ENCODE measurements at places on chromosomes 7 and 10. TPM values are rescaled to one million over a fixed set of nuclear protein-coding genes. Genes with fewer than 3 reads are reported as not detected.
A peak's percentile ranks its signal among the peaks of the same experiment; 100 is the strongest.

GRCh38 chr10:128125416-128125943, 743 bp downstream of the MKI67 start:
- DNase-seq: peak; percentile 51

GRCh38 chr7:157548691-157549303, 212.0 kb downstream of the DNAJB6 start:
- DNase-seq: peak; percentile 13

DNA sequence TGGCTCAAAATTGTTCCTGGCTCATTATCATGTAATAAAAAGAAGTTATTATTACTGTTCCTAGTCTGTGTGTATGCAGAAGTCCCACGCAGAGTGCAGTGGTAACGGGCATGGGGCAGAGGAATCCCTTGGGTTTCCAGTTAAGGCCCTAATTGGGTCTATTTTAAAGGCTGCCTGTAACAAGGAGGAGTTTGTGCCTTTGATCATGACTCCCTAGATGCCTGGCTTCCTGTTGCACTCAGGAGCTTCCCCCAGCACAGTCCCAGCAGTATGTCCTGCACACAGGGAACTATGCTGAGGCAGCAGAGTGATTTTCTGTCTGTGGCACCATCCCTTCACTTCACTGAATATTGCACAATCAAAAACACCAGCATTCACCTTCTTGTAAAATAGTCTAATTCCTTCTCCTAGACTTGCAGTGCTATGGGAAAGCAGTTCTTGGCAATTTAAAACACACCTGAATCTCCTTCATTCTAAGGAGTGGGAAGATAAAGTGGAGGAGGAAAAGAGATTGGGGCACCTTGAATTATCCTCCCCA, 22.9 kb downstream of the SORCS1 start:
- DNase-seq: no peak

GRCh38 chr10:61747307-61747706, 84.6 kb downstream of the CABCOCO1 start:
- DNase-seq: no peak

DNA sequence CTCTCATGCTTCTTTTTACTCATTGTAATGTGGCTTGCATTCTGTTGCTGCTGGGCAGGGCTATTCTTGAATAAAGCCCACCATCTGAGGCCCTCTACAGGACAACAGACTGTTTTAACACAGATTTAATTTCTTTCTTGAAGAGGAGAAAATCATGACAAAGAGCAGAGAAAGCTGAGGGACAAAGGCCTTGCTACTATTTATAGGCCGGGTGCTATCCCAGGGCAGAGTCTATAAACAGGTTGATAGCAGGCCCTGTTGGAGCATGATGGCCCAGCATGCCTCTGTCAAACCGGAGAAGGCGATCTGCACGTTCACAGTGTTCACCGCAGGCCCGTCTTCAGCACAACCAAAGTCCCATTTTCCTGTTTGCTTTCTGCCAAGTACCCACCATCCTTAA, 3.0 kb downstream of the VIPR2 start:
- no peak for DNase-seq

GRCh38 chr10:74585231-74586087, 240.9 kb upstream of the KAT6B start:
- DNase-seq: no peak

DNA sequence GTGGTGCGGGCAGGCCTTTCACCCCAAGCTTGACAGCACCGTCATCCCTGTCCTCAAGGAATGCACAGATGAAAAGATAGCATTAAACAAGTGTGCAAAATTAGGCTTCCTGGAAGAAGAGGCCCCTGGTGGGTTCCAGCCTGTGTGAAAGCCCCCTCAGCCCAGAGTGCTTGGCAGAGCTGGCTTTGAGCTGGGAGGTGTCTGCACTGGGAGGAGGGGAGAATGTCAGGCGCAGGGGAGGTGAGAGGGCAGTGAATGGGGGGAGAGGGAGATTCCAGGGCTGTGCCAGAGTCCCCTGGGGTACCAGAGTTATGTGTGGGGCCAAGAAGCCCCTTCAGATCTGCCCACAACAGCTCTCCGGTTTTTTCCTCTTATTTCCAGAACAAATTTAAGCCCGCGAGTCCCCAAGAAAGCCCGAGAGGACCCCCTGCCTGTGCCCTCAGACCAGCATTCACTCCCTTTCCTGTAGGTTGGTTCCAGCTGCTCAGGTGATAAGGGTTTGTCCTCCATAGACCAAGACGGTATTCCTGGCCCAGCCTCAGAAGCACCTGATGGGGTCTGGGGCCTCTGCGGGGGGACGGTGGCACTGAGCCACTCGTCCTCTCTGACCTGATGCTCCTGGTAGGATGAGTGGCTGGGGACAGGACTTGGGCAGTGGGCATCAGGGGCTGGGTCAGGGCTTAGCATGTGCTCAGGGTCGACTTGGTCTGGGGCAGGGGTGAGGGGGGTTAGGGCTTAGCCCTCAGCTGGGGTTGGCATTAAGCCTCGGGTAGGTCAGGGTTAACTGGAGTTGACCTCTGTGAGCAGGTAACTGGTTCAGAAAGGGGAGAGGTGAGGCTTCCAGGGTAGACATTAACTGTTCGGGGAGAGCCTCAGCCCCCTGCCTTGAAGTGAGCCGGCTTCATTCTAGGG, 43.4 kb downstream of the ADCYAP1R1 start:
- no peak for DNase-seq

GRCh38 chr7:94008537-94008936, 4.4 kb upstream of the BET1 start:
- DNase-seq: no peak

- DNase-seq: no peak
These were observed 59.7 kb downstream of the SVIL start for GRCh38 chr10:29575098-29575455.

DNA sequence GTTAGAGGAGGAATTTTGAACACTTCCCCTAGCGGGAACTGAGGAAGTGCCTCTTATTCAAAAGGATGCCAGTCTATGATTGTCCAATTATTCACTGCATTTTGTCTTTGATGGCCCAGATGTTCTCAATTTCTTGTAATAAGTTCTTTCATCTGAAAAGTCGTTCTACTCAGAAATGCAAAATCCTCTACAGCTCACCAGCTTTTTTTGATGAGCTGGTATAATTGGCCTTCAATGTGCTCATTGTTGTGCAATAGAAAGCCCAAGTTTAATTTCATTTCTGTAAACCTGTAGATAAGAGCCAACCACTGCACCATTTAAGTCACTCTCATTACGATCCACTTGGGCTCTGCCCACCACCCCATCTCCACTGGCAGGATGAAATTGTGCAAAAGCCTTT, 978.7 kb upstream of the AUTS2 start:
- no peak for DNase-seq

- DNase-seq: no peak
These were observed 31.0 kb downstream of the PON3 start for GRCh38 chr7:95365151-95365550.

The FAM180A gene
- 5.9 TPM for total RNA-seq

The NPC1L1 gene
- total RNA-seq: 0.13 TPM

The LIPF gene
- not detected for total RNA-seq

The HECW1 gene
- total RNA-seq: not detected

Measured in Right ventricle myocardium superior (tissue), 1 donor.